NCI-H1436 treated with DMSO at 0.1 percent for 48 hours (cell line): ENCODE measurements at places on chromosomes 13 and 19.

- DNase-seq, result no peak
Observed at GRCh38 chr13:70616847-70617246, 508.6 kb upstream of the KLHL1 start.

DNA sequence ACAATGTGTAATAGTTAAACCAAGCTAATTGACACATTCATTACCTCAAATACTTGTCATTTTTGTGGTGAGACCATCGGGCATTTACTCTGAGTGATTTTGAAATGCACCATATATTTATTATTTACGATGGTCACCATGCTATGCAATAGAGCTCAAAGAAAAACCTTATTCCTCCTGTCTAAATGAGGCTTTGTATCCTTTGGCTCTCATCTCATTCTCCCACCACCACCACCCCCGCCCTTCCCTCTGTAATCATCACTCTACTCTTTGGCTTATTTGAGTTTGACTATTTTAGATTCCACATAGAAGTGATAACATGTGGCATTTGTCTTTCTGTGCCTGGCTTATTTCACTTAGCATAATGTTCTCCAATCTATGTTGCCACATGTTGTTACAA, 124.9 kb downstream of the CYSLTR2 start:
- DNase-seq, result no peak

DNA sequence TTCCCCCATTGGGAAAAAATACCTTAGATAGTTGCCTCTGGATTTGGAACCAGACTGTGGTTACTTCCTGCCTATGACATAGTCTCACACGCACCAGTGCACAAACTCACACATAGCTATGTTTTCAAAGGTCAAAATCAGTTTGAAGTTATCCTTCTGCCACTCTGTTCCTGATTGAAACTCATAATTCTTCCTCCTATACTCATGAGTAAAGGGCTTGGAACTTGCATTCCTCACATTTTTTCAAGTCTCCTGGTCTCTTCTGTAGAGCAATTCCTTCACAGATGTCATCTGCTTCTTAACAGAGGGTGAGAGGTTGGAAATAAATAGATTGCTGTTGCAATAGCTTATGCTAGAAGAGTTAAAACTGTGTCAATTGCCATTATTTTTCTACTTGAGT, 18.6 kb upstream of the POSTN start:
- DNase-seq, result no peak

DNA sequence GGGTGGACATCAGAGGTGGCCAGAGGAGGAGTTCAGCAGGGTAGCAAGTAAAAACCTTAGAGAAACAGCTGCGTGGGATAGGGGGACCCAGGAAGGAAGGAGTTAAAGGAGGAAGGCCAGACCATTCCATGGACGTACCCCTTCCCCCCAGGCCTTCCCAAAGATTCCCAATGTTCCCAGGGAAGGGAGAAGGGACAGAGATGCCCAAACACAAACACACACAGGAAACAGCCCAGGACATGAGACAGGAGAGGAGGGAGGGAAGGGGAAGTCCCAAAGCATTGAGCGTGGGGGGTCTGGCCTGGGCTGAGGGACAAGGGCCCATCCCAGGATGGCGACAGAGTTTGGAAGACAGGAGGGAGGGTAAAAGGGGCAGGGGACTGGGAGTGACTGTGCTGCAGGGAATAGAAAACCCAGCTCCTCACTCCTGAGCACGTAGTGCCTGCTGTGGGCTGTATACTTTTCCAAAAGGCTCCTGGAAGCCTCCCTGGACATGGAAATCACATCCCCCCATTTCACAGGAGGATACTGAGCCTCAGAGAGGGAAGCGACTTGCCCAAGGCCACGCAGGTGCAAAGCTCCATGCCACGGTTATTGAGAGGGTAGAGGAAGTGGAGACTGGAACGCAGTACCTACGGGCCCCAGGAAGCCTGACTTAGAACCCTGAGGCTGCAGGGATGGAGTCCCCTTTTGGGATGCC, 1.1 kb downstream of the SYDE1 start:
- no peak for DNase-seq

GRCh38 chr19:15101479-15102082, 5.6 kb upstream of the SYDE1 start:
- no peak for DNase-seq

GRCh38 chr19:28199323-28199722, 1013.6 kb downstream of the UQCRFS1 start:
- no peak for DNase-seq

DNA sequence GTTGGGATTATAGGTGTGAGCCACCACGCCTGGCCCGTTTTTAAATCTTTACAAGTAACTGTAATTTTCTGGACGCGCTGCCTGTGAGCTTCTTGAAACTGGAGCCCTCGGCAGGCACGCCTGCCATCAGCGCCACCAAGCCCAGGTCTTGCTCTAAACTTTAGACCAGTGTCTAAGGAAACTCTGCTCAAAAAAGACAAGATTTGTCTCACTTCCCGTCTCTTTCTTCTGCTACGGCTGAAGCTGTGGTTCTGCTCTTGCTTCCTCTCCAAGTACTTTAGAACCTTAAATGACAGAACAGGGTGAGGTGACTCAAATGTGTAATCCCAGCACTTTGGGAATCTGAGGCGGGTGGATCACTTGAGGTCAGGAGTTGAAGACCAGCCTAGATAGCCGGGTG, 24.9 kb downstream of the RCN3 start:
- no peak for DNase-seq

- DNase-seq, result no peak
Observed at GRCh38 chr19:46803555-46803954, 15.2 kb upstream of the SLC1A5 start.

- DNase-seq, result no peak
Observed at GRCh38 chr19:50858886-50859285, 4.2 kb downstream of the KLK3 start.

DNA sequence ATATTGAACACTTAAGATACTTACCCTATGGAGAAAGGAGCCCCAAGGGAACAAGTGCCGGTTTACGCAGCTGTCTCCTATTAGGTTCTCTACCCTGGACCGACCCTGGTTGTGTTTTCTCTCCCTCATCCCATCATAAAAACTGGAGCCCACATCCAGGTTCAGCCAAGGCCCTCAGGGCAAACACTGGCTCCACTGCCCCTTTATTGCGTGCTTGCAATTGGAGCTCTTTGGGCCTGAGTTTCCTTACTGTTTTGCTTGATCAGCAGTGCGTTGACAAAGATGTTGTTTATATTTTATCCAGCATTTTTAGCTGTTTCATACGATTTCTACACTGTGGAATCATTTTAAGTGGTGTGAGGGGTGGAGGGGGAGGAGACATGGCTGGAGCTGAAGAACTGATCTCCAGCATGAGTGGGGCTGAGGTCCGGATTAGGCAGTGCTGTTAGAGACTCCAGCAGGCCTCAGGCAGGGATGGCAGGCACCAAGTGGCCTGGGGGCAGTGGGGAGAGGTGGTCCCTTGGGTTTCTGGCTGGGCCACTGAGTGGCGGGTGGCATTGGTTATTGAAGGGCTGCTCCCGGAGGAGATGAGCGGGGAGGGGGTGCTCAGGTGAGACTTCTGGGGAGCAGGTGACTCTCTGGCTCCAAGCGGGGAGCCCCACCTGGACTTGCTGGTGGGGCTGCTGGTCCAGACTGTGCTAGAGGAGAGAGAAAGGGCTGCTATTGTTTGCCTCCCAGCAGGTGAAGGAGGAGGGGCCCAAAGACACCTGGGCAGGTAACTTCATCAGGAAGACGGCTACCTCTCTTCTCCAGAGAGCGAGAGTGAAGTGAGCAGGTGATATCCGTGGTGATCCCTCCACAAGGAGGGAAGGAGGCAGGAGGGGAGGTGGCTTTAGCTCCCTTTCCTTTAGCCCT, 62.4 kb upstream of the RNF113B start:
- DNase-seq, result peak; percentile 61

DNA sequence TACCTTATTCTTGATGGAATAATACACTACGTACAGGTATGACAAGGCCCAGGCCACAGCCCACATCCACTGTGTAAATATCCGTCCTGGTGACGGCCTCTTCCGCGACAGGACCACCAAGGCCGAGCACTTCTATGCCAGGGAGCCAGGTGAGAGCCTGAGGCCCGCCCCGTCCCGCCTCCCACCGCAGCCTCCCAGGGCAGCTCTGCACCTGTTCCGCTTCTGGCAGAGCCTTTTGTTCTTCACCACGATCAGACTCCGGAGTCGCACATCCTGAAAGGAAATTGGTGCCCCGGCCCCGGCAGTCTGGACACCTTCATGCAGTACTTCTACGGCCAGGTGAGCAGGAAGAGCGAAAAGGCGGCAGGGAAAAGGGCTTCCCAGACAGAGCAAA, 10.6 kb upstream of the ZNF358 start:
- DNase-seq, result no peak

DNA sequence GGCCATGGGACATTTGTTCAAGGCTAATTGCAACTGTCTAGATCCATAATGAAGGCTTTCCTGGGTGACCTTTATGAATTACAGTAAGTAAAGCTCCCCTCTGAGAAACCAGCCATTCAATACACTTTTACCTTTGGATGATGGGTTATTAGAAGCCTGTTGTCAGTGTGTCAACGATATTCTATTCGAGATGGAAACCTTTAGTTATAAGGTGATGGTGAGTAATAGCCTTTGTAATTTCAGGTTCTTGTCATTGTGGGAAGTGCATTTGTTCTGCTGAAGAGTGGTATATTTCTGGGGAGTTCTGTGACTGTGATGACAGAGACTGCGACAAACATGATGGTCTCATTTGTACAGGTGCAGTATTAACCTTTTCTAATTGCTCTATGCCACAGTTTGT, 261.7 kb downstream of the ITGBL1 start:
- no peak for DNase-seq

DNA sequence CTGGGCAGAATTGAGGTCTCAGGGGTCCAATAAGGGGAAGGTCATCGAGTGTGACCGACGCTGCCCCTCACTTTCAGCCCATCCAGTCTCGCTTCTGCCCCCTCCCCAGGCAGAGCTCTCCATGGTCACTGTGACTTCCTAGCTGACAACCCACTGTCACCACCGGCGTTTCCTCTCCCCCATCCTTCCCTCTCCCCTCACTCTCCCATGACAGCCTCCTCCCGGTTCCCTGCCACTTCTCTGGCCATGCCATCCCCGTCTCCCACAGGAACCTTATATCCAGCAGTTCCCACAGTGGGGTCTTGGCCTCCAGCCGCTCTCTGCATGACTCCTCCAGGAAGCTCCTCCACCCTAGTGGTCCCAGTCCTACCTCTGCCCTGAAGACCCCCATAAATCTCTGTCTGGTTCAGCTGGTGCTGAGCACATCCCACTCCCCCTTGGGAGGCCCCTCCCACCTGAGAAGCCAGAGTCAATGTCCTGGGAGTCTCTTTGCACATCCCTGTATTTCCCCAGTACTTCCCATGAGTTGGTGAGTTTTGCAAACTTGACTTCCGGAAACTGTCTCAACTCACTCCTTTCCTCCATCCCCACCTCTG, 24.7 kb upstream of the CD33 start:
- DNase-seq, result no peak

GRCh38 chr19:32773126-32773525, 53.6 kb downstream of the TDRD12 start:
- DNase-seq, result no peak

DNA sequence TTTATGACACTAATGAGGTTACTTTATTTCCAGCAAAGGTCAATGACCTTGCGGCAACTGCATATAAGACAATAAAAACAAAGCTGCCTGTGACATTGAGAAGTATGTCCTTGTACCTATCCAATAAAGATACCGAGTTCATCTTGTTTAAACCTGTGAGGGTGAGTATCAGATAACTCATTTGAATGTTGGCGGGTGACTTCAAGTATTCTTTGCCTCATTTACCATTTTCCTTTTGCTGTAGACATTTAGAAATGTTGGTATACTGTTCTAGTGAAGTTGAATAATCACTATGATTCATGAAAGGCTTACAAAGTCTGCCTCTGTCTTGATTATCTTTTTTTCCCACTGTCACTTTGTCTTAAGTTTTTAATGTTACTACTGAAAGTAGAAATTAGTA, 65.0 kb downstream of the COG3 start:
- DNase-seq, result no peak

GRCh38 chr19:19653597-19654147, 9.8 kb downstream of the ATP13A1 start:
- no peak for DNase-seq

DNA sequence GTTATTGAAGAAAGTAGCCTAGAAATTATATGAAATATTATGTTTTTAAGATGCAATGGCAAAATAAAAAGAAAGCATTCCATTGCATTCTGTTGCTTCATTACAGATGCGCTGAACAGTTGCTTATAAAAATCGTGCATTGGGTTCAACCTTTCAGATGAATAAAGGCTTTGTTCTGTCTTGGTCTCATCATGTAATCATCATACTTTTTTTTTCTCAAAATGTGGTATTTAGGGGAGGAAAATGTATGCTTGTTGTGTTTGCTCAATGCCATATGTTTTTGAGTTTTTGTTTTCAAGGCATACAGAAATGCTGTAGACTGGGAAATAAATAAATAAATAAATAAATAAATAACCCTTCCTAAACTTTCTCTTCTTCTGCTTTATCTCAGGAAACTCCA, 1.1 kb upstream of the MBNL2 start:
- DNase-seq, result no peak

- no peak for DNase-seq
Observed at GRCh38 chr13:33008946-33009722, 7.1 kb upstream of the KL start.

DNA sequence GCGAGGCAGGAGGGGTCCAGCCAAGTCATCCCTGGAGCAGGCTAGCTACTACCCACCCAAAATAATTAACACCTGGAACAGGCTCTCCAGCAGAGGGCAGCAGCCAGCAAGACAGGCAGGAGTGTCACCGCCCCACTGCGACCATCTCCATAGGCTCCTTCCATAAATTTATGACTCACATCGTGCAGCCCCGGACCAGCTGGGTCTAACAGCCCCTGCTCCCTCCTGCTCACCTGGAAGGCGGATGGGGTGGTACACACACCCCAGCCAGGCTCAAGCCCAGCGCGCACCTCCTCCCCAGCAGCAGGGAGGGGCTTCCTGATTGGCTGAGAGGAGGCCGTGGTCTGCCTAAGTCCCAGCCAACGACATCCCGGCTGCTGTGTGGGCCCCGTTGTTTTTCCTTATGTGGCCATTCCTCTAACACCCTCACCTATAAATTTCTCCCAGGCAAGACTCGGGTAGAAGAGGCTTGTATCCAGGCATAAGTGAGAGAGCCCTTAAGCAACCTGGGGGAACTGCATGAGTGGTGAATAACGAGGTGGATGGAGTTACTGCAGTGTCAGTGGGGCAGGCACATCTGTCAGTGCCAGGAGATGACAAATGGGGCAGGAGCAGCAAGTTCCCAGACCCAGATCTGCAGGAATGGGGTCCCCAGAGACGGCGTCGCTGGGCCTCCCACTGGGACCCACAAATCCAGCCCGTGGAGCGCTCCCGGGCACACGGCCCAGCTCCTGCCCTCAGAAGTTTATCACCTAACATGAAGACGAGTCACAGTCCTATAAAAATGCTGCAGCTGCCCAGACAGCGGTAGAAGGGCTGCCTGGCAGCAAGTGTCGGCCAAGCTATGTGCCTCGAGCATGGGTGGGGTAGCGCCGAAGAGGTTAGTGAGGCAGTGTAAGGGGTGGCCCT, 43.1 kb downstream of the CEBPG start:
- no peak for DNase-seq

- DNase-seq, result no peak
Observed at GRCh38 chr19:7718668-7719067, 13.2 kb downstream of the CLEC4G start.
